Thoracic aorta (tissue), 2 donors: ENCODE measurements at places on chromosomes 11 and 22. TPM values are rescaled to one million over a fixed set of nuclear protein-coding genes. Genes with fewer than 3 reads are reported as not detected.
A peak's percentile ranks its signal among the peaks of the same experiment; 100 is the strongest.

GRCh38 chr11:73996161-73996747 lies 12.6 kb downstream of the UCP3 start:
- no peak for DNase-seq

GRCh38 chr11:20132667-20133039 lies 27.6 kb downstream of the DBX1 start:
- no peak for DNase-seq

DNA sequence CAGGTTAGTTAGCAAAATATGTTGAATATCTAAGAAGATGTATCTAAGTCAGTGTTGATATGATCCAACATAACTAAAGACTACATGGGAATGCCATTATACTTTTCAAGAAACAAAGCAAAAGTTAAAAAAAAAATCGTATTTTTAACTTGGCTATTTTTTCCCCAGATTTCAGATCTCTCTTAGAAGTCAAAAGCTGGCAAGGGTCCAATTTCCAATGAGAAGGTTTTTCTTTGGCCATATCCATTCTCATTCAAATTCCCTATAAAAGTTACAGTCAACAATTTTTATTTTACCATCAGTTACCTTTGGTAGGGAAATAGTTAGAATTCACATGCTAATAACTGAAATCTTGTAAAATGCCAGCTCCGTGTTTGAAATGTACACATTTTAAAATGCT lies 70.5 kb upstream of the FAT3 start:
- DNase-seq: no peak

The RIMBP3B gene
- not detected for total RNA-seq

DNA sequence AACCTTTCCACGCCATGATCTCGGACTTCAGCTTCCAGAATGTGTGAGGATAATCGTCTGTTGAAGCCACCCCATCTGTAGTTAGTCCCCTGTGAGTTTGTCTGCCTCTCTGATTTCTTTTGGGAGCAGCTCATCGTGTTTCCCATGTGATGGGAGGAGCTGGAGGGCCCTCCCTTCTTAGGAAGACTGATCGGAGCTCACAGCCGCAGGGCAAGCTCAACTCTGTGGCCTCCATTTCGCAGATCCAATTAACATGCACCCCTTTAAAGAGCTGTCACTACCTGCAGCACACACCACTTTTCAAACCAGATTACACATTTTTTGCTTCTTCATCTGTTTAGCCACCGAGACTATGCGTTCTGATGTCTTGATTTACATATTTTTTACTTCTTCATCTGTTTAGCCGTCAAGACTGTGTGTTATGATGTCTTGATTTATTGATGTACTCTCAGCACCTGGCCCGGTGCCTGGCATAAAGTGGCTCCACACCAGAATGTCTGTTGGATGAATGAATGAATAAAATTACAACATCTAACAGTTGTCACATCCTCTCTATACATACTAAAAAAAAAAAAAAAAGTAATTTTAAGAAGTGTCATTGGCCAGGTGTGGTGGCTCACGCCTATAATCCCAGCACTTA lies 14.9 kb upstream of the PPFIA1 start:
- DNase-seq: no peak

DNA sequence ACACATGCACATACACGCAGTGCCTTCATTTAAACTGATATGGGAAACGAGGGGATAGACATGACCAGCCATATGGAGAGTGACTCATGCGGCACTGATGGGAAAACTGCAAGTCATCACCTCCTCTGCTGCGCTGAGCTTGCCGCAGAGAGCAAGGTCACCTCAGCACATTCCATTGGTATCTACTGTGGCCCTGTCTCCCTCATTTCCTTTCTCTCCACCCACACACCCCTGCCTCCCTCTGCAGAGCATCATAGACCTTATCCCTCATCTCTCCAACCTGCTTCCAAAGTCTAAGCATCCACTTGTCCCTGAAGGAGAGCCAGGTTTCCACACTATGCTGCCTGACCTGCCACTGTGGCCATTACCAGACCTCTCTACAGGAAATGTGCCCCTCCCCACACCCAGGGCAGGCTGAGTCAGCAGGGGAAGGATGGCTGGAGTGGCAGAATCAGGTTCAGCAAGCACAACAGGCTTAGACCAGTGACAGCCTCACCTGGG lies 116.9 kb upstream of the SNX19 start:
- no peak for DNase-seq

The SCO2 gene
- total RNA-seq: 4.5 TPM

The OR51E2 gene
- not detected for total RNA-seq

The TKFC gene
- 22.5 TPM for total RNA-seq

DNA sequence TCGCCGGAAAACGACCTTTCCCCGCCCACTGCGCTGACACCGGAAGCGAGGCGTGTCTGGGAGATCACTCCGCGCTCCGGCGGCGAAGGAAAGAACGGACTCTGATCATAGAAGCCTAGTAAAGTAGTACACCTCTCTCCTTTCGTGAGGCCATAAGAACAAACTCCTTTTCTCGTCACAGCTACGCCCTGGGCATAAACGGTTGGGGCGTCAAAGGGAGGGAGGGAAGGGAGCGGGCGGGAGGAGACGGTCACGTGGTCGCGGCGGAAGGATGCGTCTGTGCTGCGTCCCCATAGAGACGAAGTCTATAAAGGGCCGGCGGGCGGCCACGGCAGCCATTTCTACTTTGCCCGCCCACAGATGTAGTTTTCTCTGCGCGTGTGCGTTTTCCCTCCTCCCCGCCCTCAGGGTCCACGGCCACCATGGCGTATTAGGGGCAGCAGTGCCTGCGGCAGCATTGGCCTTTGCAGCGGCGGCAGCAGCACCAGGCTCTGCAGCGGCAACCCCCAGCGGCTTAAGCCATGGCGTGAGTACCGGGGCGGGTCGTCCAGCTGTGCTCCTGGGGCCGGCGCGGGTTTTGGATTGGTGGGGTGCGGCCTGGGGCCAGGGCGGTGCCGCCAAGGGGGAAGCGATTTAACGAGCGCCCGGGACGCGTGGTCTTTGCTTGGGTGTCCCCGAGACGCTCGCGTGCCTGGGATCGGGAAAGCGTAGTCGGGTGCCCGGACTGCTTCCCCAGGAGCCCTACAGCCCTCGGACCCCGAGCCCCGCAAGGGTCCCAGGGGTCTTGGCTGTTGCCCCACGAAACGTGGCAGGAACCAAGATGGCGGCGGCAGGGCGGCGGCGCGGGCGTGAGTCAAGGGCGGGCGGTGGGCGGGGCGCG lies at the start of gene ATF4:
ATF4 (plus strand) TSS at position 337 of the 880 bp plus-strand sequence. CDS start 884 bp downstream, outside the sequence.
- peak; percentile 77 for DNase-seq

DNA sequence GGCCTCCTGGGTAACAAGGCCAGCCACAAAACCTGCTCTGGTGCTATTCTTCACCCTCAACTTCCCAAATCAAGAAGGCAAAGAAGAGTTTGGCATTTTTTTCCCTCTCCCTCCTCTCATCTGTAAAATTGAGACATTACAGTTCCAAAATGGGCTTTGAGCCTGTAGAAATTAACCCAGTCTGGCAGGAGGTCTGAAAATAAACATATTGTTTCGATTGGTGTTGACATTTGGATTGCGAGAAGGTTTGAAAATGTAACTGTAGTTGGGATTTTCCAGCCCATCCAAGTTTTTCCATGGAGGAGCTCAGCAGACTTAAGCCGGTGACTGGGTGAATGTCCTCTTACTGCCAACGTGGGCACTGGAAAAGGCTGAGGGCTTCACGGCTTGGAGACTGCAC lies 35.0 kb upstream of the ALX4 start:
- DNase-seq: no peak

The OSBP gene
- 38.4 TPM for total RNA-seq

GRCh38 chr11:101061606-101062005 lies 68.0 kb downstream of the PGR start:
- no peak for DNase-seq

The C22orf31 gene
- not detected for total RNA-seq

DNA sequence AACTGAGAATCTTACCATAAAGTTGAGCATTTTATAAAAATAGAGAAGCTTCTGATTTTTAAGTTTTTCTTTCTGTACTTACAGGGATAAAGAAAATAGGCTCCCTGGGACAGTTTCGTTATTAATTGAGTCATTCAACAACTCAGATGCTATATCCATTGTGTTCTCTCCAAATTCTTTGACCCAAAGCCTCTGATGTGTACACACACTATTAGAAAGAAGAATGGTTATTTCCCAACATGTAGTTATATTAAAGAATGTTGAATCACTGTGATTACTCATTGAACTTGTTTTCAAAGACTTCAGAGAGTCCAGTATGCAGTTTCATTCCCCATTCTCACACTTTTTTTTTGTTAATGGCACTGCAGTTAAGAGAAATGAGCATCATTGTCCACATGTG lies 734.3 kb upstream of the ARHGAP42 start:
- no peak for DNase-seq

DNA sequence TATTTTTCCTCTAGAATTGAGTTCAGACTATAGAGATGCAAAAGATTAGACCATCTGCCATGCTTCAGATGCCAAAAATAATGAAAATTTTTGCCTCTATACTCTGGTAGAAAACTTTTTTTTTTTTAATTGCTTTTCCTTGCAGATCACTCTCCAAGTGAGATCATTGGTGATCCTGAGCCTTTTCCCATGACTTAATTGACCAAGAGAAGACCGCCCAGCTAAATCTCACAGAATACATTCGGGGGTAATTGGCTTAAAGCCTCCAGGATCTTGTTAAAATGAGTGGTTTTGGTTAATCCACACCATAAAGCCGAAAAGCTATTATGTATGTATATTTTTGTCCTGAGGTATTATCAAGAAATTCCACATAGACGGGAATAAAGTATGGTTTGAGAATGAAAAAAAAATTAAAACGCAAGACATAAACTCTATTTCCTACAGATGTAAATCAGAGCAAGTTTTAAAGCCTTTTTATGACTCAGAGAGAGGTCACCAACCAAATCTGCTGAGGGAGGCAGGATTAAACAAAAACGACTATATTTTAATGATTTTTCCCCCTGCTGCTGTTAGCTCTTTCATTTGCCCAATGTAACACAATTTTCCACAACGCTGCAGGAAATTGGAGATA lies 64.0 kb downstream of the PARVA start:
- DNase-seq: no peak

DNA sequence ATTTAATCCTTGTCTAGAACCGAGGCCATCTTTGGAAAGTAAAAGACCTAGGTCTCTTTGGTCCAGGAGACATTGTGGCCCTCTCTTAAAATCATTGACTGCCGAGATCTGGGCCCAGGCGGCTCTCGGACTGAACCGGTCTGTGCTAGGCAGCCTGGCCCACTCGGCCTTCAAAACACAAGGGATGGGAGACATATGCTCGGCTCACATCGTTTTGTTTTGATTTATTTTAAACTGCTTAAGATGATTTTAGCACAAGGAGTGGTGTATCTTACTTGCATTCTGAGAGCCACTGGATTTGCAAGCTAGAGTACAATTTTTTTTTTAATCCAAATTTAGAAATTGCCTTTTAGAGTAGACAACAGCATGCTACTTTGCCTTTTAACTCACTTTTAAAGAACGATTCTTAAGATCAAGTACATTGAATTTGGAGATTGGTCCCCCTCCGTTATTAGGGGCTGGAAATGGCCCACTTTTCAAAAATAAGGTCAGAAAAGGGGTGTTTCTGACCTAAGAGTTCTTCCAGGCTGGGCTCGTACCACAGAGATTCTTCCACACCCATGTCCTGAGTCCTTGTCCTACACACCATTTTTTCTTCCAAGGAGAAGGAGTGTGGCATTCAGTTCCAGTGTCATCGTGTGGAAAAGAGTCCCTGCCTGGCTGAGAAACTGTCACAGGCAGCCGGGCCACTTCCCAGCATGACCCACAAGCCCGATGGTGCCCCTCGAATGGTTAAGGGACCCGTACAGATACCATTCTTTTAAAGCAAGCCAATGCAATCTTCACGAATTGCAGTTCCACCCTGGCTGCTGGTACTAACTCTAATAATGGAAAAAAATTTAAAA lies 80.5 kb upstream of the WNT7B start:
- DNase-seq: no peak

DNA sequence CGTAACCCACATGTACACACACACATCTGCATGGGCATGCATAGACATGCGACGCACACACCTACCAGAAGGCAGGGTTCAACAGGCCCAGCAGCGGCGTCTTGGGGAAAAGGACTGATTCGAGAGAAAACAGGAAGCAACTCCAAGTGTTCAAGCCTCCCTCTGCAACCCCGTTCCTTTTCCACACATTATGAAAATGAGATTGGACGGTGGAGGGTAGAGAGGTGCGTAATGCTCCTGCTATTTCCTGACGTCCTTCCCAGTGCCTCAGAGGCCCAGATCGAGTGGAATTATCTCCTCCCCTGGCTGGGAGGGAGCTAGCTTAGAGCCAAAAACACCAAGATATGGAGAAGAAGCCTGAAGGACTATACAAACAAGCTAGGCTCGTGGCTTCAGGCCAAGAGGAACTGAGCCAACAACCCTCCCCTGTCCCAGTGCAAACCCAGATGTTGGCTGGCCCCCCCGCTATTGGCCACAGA lies 289.2 kb downstream of the MN1 start:
- peak; percentile 61 for DNase-seq

The PIWIL4 gene
- total RNA-seq: 13.5 TPM

The HBB gene
- 257 TPM for total RNA-seq

The CDHR5 gene
- not detected for total RNA-seq

DNA sequence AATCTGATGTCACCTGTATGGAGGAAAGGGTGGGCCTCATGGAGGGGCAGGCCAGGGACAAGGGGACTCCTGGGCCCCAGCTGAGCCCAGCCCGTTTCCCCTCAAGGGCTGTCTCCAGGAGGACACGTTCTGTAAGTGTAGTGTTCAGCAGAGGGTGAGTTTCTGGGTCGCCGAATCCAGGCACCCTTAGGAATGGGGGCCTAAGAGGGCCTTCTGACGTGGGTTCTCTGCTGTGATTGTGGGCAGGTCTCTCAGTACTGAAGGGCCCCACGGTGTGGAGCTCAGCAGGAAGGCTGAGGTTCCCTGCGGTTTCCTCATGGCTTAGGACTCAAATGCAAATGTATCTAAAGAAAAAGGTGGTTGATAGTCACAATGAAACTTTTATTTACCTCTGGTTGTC lies 6.5 kb downstream of the PTDSS2 start:
- DNase-seq: no peak

DNA sequence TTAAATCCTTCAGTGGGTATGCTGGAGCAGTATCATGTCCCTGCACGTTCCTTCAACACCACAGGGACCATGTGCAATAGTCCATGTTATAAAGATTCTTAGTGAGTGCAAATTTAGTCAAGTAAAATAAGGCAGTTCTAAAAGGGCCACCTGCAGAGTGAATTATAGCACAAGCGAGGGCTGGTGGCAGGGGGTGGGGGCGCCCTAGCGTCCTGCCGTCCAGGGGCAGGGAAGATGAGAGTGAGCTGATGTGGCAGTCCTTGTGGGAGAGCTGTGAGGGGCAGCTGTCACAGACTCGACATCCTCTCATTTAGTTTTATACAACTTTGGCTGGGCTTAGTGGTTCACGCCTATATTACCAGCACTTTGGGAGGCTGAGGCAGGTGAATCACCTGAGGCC lies 29.1 kb downstream of the FAM118A start:
- DNase-seq: no peak
